GM04504 (cell line): ENCODE measurements at places on chromosomes 5 and 9.
A peak's percentile ranks its signal among the peaks of the same experiment; 100 is the strongest.

GRCh38 chr9:99071313-99072039 lies 33.4 kb upstream of the TGFBR1 start:
- no peak for DNase-seq

DNA sequence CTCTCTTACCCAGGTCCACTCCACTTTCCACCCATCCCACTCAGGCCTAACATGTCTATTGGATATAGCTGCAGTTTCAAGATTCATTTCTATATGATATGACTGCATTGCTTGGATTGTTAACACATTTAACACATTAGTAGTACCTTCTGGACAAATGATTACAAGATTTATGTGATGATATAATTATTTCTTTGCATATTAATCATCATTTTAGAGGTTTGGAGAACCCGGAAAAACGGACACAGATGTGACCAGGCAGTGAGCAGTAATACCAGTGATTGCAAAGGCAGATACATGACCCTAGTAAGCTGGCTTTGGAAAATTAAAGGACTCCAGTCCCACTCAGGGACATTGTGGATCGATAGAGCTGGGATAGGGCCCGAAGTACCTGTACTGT lies 103.8 kb downstream of the PRR16 start:
- peak; percentile 47 for DNase-seq

- DNase-seq = no peak
These were observed 116.1 kb upstream of the BNC2 start for GRCh38 chr9:16986556-16986955.

- no peak for DNase-seq
These were observed 44.5 kb downstream of the SPRY4 start for GRCh38 chr5:142280066-142281007.

DNA sequence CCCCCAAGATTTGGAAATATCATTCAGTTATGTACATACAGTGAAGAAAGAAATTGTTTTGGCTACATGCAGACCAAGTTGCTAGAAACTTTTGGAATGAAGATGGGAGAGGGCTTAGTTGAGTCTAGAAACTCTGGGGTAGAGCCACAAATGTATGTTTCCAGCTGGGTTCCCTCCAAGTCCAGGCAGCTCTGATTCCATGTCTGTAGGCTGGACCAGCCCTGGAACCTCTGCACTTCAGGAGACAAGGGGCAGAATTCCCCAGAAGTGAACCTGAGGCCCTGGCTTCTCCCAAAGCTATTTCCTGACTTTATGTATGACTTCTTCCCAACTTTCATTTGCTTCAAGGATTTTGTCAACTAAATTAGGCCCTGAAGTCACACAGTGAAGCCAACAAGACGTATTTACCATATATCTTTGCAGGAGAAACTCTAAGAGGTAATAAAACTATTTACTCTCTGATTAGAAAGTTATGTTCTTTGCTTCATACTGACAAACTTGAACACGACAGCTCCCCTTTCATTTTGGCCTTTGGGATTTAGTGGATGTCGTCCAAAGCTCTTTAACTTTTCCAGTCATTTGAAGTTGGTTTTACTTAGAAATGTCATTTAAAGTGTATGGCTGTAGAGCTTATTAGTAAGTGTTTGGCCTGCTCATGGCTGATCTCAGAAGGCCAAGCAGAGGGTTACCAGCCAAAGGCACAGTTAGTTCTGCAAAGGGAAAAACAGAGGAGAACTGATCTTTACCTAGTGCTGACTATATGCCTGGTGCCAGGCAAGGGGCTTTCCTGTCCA lies 152.0 kb upstream of the SLC28A3 start:
- no peak for DNase-seq

- no peak for DNase-seq
These were observed 24.1 kb downstream of the SLC1A3 start for GRCh38 chr5:36630201-36631145.

DNA sequence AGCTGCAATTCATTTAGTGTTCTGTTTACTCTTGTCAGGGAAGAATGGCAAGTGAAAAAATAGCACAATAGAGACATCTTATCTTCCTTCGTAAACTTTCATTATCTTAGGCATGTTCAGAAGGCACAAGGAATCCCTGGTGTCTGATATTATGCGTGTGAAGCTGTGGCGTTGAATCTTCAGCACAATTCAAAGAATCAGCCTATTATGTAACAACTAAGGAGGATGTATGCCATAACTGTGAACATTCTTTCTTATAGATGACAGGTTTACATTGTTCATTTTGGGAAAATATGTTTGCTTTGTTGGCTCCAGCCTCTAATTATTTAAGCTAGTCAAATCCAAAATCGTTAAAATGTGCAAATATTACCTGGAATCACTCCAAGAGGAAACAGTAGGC lies 446.1 kb downstream of the ANXA1 start:
- no peak for DNase-seq

DNA sequence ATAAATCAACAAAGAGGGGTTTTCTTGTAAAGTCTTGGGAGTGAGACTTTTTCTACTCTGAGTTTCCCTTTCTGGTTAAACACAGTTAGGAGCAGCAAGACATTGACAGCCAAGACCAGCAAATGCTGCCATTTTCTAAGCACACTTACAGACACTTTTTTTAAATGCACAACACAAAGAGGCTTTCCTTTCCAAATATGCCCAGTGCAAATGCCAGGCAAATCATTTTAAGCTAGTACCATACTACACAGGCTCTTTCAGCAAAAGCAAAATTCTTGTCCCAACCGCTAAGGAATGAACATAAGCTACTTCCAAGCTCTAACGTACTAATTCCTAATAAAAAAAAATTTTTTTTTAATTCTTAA lies 68.2 kb downstream of the DENND1A start:
- no peak for DNase-seq

GRCh38 chr5:124885490-124885889 lies 139.1 kb upstream of the ZNF608 start:
- no peak for DNase-seq

DNA sequence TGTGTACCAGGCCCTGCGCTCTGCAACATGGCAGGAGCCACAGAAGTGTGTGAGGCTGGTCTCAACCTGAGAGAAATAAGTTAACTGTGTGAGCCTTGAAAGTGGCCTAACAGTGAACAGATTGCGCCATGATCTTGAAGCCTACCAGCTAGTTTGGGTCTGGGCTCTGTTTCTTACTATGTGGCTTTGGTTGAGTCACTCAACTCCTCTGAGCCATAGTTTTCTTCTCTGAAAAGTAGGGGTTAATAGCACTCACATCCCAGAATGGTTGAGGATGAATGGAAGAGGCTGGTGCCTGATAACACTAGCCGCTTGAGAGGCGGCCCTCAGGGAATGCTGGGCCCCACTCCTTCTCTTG lies 121.5 kb downstream of the RGS3 start:
- no peak for DNase-seq

DNA sequence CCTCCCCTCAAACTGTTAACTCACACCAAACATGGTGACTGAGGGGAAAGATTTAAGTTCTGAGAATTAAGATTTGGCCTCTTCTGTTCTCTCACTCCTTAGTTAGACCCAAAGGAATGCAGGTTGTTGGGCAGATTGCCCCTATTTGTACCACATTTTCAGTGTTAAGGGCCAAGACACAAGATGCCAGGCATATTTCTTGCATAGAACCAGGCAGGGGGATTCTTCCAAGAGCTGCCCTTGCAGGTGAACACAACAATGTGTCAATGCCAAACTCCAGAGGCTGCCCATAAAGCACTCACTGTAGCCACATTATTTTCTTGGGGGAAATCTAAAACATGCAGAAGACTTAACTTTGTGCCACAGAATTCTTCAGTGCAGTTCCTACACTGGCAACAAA lies 14.7 kb downstream of the MPDZ start:
- no peak for DNase-seq

GRCh38 chr9:36148311-36149051 lies 11.9 kb downstream of the GLIPR2 start:
- peak; percentile 96 for DNase-seq

- no peak for DNase-seq
These were observed 128.3 kb downstream of the PCSK5 start for GRCh38 chr9:76018761-76019160.

DNA sequence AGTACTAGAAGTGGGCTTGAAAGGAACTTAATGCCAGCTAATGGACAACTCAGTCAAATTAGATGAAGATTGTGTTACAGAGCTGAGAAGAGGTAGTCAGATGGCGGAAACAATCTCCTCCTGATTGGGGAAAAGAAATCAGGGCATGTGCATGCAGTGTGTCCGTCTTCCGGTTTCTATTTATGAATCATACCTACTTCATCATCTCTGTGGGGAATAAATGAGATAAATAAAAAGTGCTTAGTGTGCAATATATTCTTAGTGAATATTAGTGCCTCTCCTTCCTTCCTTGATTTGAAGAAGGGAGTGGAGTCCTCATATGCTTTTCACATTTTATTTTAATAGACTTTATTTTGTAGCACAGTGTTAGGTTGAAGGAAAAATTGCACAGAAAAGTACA lies 108.7 kb upstream of the NFIL3 start:
- no peak for DNase-seq

DNA sequence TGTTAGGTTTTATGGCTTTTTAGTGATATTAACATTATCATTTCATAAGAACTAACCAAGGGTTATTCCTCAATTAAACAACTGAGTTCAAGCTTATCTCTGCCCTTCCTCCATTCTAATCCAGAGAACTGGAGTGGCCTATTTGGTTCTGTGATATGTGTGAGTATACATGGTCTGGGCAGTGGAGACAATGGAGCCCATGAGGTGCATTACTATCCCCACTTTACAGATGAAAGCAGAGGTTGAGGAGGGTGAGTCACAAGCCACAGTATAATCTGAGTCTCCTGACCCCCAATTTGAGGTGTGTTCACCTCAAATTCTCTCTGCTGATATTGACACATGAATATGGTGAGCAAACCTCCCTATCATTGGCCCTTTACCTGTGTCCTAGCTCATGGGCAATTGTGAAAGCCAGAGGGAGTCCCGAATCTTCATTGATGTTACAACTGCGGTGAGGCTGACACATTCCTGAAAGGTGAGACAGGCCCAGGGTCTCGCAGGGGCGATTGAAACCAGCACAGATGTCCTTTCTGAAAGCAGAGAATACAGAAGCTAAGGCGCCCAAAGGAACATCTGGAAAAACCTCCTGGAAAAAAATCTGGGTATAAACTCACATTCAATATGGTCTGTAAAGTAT lies 217.2 kb downstream of the TARS1 start:
- DNase-seq = no peak

DNA sequence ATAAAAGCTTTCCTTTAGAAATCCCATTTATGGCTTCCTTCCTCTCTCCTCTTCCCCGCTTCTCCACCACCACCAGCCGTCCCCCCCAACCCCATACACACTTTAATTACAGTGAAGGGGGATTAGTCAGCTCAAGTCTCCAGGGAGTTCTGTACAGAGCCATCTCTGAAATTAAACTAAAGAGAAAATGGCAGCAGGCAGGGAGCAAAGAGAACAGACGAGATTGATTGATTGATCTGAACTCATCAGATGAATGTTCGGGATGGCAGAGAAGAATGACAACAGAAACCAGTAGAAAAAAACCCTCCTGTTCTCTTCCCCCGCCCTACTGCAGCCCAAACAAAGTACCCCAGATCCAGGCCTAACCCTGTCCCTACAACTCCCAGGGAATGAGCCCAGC lies 241.7 kb upstream of the PANK3 start:
- DNase-seq = no peak

DNA sequence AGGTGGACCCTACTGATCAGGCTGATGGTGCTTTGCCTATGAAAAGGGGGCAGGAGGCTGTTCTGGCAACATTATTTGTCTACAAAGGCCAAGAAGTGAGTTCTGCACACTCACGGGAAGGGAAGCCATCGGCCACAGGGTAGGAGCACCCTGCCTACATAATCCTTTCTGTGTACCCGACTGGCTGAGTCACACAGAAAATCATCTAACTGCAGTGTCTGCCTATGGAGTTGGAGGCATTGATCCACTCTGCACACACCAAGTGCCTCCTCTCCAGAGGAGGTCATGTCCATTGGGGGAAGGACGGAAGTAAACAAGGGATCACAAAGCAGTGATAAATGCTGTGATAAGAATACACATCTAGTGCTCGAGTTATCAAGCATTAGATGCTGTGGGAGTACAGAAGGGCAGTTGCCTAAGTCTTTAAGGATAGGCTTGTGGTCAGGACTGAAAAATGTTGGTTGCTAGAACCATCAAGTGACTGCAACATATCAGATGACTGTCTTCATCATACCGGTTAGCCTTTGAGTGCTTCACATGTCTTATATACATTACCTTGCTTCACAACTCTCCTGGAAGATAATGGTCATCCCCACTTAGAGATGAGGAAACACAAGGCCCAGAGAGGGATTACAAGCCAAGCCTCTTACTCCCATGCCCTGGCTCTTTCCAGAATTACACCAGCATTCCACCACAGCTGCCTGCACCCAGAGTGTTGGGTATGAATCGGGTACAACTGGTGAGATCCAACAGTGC lies 1.3 kb upstream of the SLC2A8 start:
- no peak for DNase-seq

DNA sequence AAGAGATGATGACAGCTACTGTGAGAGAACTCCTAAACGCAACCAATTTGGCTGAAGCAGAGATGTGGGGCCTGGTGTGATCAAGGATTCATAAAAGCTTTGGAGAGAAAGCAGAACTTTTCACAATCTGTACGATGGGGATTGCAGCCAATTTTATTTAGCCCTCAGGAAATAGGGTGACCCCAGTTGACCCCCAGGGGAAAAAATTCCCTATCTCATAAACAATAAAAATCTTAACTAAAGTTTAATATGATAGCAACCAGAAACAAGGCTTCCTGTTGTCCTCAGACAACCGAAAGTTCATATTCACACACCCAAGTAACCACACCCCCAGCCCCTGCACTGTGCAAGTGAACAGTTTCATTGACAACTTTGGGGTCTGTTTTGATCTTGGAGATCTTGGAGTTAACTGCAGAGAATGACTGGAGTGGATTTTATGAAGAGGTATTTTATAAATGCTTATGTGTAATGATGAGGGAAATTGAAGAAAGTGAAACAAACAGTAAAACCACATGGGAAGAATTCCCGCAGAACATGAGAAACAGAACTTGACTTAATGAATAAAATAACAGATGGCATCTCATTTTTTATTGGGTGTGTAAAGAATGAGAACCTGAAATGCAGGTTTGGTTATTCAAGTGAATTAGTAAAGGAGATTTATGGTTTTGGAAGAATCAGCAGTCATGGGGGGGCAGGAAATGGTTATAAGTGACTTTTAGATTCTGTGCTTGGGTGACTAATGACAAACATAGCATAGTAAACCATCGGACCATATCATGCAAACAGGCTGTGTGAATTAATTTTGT lies 94.5 kb downstream of the PDE4D start:
- no peak for DNase-seq

- no peak for DNase-seq
These were observed 11.0 kb downstream of the CCDC180 start for GRCh38 chr9:97318433-97318832.

DNA sequence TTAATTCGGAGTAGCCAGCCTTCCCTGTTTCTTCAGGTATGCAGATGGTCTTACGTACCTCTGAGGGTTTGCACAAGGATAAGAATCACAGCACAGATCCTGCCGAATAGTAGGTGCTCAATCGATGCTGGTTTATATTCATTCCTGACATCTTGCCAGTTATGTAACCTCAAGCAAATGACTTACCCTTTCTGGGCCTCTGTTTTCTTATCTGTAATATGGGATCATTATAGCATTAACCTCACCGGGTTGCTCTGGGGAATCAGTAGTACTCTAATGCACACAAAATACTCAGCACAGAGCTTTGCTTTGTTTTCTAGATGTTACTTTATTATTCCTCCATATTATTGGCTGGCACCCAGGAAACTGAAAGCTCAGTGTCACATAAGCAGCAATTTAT lies 7.7 kb upstream of the NR5A1 start:
- no peak for DNase-seq

- DNase-seq = no peak
These were observed 133.6 kb upstream of the IER5L start for GRCh38 chr9:129311643-129312042.
